ENCODE measurements at places on chromosomes 11 and 22.

- DNase-seq, result no peak
Observed at GRCh38 chr22:44969817-44970216, 40.0 kb downstream of the PHF21B start.

DNA sequence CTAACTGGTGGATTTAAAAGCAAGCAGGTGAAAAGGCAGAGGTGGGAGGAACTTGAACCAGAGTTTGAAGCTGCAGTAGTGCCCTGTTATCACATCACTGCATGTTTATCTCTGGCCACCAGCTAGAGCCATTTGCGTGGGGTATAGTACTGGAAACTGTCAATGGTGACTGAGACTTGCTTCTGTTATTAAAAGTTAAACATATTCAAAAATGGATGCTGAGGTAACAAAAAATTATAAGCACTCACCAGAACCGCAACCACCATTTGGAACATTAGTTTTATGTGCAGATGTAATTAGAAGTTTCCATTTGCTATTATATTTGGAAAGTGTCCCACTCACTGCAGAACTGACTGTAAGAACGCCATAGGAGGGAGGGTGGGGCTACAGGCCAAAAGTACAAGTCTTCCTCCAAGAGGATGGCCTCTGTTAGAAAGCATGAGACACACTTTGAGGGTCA, 1.2 kb upstream of the CD59 start:
- no peak for DNase-seq

GRCh38 chr22:30920407-30920806, 48.2 kb downstream of the MORC2 start:
- DNase-seq, result peak; percentile 12

DNA sequence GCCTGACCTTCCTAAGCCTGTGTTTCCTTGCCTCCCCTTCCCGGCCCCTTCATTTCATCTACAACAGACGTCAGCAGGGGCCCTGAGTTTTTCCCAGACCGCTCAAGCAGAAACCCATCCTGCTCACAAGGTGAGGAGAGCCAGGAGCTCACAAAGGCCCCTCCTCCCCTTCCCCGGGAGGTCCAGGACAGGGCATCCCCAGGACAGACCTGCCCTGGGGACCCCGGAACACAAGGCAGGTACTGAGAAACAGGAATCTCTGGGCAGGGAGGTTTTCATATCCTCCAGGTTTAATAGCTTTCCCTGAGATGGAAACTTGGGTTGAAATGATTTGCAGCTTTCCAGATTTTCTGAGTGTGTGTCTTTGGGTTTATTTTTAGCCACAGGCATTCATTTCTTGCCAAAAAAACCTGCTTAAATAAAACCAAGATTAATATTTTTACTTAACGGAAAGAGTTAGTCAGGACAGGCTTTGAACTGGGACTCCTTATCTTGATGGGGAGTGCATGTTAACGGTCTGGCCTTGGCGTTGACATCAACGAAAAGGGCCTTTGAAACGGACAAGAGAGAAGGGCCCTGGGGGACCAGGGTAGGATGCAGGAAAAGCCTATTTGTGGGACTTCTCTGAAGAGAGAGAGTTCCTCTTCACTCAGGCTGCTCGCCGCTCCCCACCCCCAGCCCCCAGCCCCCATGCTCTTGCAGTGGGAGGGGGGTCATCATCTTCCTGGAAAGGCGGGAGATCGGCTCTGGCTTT, 38.5 kb downstream of the TIMP3 start:
- DNase-seq, result no peak

DNA sequence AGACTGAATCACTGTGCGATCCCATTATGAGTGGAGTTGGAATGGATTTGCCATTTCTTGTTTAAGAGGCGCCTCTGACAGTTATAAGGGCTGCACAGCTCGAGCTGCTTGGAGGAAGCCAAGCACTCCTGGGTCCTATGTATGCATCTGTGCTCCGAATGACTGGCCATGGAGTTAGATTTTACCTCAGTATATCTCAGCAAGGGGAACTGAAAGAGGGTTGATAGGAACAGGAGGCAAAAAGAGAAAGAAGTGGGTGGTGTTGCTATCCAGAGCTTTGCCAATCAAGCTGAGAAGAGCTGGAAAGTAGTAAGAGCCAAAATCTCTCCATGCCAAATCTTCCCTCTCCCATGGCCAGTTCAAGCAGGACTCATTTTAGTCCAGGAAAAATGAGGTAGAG, 632.0 kb upstream of the KIRREL3 start:
- no peak for DNase-seq

DNA sequence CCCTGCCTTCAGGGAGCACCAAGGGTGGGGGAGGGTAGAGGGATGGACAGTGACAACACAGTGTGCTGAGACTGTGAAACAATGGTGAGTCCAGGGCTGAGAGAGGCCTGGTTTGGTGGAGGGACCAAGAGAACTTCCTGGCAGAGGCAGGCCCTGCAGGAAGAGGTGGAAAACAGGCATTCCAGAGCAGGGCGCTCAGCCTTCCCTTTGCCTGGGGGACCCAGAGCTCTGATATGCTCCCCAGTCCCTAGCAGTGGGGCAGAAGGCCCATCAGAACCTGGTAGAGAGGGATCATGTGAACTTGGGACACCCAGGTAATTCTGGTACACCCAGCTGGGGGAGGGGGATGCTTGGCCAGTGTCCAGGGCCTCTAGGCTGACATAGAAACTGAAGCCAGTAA, 17.2 kb upstream of the UVRAG start:
- DNase-seq, result no peak

DNA sequence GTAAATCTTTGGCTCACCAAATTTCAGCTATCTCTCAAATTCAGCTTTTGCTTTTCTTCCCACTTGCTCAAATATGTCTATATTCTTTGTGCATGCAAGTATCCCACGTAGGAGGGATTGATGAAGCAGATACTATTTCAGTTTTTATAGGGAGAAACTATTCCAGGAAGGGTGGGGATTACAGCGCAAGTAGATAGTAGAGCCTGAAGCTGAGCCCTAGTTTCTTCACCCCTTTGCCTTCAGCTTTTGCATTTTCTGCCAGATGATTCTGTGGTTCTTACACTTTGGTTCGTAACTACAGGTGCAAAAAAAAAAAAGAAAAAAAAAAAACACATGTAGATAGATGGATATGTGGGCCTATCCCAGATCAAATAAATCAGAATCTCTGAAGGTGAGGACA, 3.1 kb upstream of the ACP2 start:
- no peak for DNase-seq

- DNase-seq, result no peak
Observed at GRCh38 chr22:49371325-49372110, 456.2 kb downstream of the BRD1 start.

DNA sequence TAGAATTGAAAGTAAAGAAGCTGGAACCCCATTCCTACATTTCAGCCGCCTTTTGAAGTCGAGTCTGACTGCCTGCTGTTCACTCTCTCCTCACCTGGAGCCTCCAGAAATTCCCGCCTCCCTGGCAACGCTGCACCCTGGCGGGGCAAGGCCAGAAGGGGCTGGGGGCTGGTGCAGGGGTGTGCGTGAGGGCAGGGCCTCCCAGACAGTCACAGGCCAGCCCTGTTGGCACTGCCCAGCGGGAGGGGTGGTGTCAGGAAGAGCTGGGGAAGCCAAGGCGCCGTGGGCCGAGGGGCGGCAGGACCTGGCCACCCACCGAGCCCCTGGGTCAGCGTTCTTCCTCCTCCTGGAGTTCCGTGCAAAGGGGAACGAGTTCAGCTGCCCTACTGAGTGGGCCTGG, 123.2 kb downstream of the KCNQ1OT1 start:
- no peak for DNase-seq

DNA sequence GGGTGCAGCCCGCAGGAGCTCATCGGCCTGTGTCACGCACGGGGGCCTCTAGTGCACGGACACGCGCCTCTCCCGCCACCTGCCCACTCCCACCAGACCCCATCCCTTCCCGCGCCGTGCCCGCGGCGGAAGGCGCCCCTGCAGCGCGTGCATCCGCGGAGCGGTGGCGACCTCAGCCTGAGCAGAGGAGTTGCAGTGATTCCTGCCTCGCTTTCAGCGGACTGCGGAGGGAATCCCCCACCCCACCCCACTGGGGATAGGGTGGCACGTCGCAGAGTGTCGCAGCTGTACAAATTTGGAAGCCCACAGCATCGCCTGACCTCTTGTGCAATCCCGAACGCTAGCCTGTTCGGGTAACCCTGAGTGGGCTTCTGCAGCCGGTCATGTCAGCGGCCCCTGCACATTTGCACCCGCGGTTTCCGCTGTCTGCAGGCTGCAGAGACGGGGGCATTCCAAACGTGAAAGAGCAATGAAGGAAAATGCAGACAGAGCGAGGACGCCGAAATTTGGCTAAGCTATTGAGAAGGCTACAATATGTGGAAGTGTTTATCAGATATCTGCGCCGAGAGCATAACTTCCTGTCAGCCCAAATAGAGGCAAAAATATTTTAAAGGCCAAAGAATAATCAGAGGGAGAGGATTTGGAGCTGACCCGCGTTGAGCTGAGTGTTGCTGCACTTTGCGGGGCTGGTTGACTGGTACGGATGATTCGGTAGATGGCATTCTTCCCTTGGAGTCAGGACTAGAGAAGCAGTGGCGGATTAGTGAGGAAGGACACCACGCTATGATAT, 617 bp upstream of the ARHGAP20 start:
- no peak for DNase-seq

DNA sequence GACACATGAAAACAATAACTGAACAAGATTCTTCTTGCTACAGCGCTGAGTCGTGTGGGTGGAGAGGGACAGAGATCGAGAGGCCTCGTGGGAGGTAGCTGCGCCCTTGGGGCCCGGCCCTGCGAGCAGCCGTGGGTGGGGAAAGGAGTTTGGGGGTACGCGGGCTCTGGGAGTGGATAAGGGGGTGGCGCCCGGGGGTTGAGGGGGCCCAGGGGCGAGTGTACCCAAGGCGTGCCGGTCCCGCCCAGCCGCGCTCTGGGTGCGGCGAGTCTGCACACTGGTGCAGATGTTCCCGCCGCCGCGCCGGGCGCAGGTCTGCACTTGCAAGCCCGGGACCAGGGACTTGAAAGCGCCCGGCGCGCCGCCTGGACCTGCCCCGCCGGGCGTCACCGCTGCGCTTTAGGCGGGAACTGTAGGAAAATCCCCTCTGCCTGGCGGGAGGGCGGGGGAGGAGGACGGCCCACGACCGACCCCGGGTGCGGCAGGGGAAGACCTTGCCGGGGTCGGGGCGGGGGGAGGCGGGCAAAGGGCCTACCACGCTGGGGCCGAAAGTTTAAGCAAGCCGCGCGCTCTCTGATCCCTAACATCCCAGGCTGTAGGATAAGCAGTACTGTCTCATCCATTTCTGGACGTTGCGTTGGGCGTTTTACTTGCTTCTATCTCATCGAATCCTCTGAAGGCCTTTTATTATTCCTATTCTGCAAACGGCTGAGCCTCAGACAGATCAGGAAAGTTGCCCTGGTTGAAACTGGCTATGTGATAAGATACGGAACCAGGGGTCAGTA, 1.4 kb upstream of the KREMEN1 start:
- DNase-seq, result no peak

GRCh38 chr22:26134654-26135330, 34.5 kb upstream of the SEZ6L start:
- no peak for DNase-seq

DNA sequence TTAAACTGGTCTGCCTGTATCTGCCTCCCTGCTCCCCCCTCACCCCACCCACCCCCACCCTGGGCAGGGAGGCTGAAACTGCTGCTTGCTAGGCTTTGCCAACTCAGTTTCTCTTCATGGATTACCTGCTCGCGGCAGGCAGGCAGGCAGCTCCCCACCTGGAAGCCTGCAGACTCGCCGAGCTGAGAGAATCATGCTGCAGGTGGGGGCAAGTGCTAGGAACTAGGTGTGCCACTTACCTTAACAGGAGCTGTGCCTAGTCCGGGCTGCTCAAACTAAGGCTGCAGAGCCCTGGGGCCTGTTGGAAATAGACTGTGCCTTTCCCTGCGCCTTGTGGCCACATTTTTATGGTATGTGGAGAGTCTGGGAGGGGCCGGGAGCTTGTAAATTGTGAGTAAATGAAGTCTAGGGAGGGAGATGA, 30.3 kb downstream of the MARK2 start:
- no peak for DNase-seq

GRCh38 chr11:75346912-75347647, 4.4 kb downstream of the ARRB1 start:
- no peak for DNase-seq

DNA sequence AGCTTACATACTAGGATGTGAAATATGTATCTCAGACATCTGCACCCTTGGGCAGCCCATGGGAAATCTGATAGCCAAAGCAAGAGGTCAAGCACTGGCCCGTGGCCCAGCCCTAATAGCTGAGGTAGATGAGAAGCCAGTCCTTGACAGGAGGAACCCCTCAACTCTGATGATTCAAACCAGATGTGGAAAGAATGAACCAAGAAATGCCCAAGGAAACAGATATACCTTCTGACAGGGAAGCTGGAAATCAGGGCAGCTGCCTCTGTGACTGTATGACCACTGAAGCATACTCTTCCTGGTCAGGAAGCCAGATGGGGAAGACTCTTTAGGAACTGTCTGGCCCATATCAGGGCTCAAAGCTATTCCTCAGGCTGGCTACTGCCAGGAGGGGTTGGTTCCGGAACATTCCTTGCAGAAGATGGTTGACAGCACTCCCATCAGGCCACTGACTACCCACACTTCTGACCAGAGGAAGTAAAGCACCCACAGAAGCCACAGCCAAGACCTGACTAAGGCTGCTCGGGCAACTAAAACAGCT, 124.2 kb downstream of the SWAP70 start:
- no peak for DNase-seq

DNA sequence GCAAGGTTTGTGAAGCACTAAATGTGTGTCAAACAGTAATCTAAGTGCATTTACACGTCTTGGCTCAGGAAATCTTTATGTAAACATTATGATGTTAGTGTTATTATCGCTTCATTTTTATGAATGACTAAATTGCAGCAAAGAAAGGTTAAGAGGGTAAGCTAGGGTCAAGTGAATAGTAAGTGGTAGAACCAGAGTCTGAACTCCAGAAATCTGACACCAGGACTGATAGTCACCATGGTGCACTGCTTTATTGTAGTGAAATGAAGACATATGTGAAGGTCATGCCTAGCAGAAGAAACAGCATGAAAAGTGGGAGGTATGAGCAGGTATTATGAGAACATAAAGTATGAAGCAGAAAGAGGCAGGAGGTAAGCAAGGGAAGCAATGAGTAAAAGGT, 368.7 kb upstream of the TENM4 start:
- DNase-seq, result no peak

- DNase-seq, result no peak
Observed at GRCh38 chr11:116335078-116335477, 437.7 kb downstream of the BUD13 start.

GRCh38 chr11:68678031-68678441, 6.3 kb upstream of the GAL start:
- DNase-seq, result no peak

DNA sequence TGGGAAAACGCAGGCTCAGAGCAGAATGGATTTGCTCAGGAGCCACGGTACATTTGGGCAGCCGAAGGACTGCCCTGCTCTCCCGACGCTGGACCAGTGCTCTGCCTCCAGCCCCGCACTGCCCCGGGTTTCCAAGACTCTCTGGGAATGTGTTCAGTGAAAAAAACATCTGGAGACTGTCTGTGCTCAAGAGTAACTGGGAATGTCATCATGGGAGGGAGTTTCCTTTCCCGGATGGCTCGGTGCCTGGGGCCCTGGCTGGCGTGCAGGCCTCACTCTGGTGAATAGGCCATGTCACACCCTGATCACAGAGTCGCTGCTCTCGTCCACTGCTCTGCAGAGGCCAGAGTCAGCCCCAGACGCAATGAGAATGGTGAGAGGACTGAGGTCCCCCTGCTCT, 9.8 kb upstream of the APOL6 start:
- DNase-seq, result no peak

Data from Panc1 (cell line).